ENCODE measurements at places on chromosomes 7 and 10.

DNA sequence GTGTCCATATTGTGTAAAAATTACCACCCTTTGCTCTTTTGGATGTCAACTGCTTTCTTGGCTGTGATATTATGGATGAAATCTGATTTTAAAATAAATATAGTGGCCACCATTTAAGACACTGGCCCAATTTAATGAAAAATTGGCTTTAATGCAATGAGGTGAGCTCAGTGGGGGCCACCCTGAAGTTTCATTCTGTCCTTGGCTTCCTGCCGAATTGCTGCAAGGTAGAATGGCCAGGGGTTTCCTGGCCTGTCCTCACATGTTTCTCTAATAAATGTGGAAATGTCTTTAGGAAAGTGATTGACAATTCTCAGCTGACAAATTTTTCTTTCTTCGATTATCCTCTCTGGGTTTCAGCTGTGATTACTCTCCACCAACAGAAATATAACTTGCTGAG lies 36.0 kb downstream of the DYNC1I1 start:
- no peak for DNase-seq

DNA sequence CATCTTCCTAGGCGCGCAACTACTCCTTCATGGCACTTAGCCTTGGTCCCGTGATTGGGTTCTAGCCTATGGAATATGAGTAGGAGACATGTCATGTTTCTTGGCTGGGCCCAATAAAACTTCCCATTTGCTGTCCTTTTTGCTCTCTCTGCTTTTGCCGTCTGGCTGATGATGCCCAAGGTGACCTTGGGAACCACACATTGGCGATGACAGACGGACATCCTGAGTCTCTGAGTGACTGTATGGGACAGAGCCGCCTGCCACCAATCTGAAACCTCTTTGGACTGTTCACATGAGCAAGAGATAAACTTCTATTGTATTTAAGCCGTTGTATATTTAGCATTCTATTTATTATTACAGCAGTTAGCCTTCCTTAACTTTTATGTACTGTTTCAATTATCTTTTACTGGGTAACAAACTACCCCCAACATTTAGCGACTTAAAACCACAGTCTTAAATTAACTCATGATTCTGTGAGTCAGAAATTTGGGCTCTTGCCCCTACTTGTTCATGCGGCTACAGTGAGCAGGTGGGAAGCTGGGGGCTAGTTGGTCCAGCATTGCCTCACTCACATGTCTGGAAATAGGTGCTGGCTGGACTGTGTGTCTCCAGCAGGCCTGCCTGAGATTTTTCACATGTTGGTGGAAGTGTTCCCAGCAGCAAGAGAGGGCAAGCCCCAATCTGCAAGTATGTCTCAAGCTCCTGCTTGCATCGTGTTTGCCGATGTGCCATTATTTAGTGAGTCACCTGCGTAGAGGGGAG lies 71.7 kb downstream of the NOD1 start:
- no peak for DNase-seq

GRCh38 chr7:7395785-7396184 lies 139.9 kb downstream of the COL28A1 start:
- DNase-seq = no peak

GRCh38 chr10:86305521-86305920 lies 61.1 kb downstream of the GRID1 start:
- no peak for DNase-seq

GRCh38 chr7:103149808-103150180 lies 895 bp upstream of the NAPEPLD start:
- DNase-seq = no peak

GRCh38 chr10:30176182-30176581 lies 116.8 kb upstream of the JCAD start:
- DNase-seq = no peak

DNA sequence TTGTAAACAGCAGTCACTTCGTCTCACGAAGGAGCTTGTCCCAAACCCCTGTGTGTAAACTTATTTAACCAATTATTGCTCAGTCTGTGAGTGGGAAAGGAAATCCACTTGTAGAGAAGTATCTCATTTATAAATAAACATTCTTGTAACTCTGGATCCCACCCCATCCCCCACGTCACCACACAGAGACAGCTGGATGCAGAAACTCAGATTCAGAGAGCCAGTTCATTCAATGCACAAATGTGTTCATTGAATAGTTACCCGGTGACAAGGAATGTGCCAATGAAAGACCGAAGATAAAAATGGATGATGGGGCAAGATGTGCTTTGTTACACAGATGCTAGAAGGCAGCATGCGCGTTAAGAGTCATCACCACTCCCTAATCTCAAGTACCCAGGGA lies 8.3 kb upstream of the OCM start:
- DNase-seq = no peak

GRCh38 chr7:150988230-150989226 lies 2.3 kb upstream of the NOS3 start:
- no peak for DNase-seq

- DNase-seq = no peak
Observed at GRCh38 chr10:124428207-124428777, 9.6 kb upstream of the OAT start.

- DNase-seq = no peak
Observed at GRCh38 chr7:4725014-4725849, 43.1 kb downstream of the FOXK1 start.

DNA sequence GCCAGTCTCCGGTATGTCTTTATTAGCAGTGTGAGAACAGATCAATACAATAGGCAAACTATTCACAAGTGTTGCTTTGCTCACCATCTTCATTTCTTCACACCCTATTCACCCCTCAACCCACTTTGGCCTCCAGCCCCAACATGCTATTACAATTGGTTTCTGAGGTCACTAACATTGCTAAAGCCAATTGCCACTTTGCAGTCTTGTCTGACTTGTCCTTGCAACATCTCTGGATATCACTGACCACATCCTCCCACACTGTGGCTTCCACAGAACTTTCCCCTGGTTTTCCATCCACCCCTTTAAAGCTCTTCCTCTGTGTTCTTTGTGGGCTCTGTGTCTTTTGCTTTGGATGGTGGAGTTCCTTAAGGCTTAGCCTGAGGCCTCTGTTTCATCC lies 5.2 kb upstream of the APBB1IP start:
- DNase-seq = no peak

DNA sequence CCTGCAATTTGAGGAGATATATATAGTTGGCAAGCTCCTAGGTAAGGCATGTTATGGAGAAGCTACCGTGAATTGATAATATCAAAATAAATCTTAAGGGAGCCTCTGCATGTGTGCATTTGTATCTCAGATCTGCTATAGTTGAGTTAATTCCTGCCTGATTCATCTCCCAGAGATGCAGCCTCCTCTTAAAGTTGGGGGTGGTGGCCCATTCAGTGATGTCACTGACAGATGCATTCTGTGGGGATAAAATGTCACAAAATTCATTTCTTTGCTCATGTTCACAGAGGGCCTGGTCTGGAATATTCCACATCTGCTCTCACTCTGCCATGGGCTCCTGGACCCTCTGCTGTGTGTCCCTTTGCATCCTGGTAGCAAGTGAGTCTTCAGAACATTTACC lies 185.8 kb upstream of the PRSS1 start:
- DNase-seq = no peak

- DNase-seq = no peak
Observed at GRCh38 chr7:118372530-118372929, 148.0 kb downstream of the ANKRD7 start.

- DNase-seq = no peak
Observed at GRCh38 chr10:87675396-87676376, 16.0 kb downstream of the PAPSS2 start.

GRCh38 chr10:3782146-3782450 lies 2.9 kb downstream of the KLF6 start:
- DNase-seq = no peak

DNA sequence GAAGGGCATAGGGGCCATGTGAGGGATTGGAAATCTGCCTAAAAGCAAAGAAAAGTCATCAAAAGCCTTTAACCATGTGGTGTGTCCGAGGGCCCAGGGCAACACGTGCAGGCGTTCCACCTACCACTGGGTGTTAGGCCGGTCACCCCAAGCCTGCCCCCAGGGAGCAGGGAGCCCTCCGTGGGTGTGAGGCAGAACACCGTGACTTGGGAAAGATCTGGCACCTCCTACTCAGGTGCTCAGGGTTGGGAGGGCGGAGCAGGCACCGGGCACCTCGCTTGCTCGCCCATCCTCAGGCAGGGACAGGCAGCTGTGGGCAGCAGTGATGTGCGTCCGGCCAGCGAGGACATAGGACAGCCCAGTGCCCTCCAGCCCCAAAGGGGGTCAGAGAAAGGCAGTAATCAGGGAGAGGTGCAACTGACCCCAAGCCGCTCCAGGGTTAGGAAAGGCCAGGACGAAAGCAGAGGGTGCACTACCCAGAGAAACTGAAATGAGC lies 80.7 kb upstream of the CHST15 start:
- no peak for DNase-seq

DNA sequence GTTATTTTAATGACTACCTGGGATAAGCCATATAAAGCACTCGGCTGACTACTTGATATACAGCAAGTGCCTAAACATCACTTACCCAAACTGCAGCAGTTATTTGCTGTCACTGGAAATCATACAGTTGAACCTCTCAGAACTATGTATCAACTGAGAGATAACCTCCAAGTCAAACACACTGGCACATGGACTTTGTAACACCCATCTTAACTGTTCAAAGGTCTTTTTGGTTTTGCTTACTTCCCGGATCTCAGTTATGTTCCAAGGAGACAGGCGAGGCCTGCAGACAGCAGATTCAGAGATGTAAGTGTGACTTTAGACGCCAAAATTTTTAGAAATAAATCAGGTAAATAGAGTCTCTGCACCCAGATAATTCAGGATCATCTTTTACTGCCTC lies 34.6 kb upstream of the DAGLB start:
- DNase-seq = no peak

Measured in Panc1 (cell line).